Stimulated activated CD4-positive, alpha-beta T cell treated with anti-CD3 and anti-CD28 coated beads, Interleukin-4, amount 100 ng/mL, for 4 hours (primary cell): ENCODE measurements at places on chromosomes 5 and 9.

DNA sequence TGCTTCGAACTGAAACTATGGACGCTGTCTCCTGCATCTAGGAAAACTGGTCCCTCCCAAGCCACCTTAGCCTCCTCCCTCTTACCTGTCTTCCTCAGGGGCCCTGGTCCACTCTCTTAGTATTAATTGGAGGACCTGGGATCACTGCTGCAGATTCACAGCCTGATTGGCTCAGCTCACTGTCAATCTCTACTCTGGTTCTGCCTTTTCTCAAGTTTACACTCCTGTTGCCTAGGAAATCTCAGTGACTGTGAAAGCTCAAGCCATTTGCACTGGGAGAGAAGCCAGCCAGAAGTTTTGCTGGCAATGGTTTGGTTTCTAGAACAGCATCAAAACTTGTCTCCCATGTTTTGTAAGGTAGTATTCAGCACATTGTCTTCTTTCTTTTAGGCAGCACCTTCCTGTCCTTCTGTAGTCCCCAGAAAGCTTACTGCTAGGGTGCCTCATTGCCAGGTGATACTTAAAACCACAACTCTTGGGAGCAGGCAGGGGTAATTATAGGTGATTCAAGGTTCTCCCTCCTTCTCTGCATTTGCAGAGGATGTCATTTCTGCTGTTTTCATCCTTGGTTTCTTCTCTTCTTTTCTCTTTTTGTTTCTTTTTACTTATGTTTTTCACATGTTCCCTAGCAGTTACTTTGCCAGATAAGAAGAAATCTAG lies at the start of gene CAPSL:
TSS of gene CAPSL (minus strand) at position 55 of the 660 bp plus-strand sequence. CDS start 17,502 bp downstream, outside the sequence.
- no peak for DNase-seq

DNA sequence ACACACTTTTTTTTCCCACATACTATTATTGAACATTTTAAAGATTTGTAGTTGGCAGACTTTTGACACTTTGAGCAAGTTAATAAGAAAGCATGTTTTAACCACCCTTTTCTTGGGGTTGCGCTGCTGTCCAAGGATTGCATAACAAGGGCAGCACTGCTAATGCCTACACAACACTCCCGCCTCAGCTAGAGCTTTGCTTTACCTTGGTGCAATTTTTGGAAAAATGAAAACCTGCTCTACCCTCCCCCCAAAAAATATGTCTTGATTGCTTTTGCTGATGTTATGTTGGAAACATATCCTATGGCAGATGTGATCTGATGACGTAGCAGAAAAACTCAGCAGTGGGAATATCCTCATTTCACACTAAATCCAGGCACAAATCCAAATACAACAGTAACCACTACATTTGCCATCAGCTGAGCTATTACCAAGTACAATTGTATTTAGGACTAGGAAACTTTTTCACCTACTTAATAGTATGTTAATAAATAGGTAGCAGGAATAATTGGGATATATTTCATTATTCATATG lies 51.5 kb downstream of the UBE2R2 start:
- no peak for DNase-seq

DNA sequence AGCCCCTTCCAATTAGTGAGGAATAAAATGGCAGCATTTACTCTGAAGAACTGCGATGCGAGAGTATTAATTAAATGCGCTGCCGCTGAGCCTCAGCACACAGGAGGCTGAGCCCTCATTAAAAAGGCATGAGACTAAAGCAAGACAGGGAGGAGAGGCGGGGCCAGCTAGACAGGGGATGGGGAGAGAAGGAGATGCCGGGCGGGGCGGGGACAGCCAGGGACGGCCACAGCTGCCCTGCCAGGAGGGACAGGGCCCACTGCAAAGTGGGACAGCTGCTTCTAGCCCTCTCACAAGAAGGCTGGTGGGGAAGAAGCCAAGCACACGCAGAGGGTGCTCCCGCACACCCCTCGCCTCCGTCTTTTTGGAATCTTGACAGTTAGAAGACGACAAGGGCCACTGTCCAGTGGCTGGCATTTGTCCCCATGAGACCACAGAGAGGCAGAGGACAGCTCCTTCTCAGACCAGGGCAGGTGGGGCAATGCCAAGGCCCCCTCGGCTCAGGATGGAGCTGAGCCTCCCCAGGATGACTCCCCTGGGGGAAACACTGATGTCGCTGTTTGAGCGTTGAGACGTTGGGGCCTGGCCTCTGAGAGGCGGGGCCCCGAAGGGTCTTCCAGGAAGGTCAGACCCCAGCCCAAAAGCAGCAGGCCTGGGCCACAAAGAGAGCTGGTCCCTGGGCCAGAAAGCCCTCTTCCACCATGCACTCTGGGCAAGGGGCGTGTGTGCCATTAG lies 26.9 kb downstream of the ADAMTS2 start:
- DNase-seq: no peak

GRCh38 chr9:37997636-37998374 lies 71.2 kb downstream of the SHB start:
- DNase-seq: no peak

- no peak for DNase-seq
Measured at GRCh38 chr5:45697201-45697600, 1.0 kb upstream of the HCN1 start.

GRCh38 chr5:158951436-158952247 lies 148.1 kb downstream of the EBF1 start:
- DNase-seq: no peak

DNA sequence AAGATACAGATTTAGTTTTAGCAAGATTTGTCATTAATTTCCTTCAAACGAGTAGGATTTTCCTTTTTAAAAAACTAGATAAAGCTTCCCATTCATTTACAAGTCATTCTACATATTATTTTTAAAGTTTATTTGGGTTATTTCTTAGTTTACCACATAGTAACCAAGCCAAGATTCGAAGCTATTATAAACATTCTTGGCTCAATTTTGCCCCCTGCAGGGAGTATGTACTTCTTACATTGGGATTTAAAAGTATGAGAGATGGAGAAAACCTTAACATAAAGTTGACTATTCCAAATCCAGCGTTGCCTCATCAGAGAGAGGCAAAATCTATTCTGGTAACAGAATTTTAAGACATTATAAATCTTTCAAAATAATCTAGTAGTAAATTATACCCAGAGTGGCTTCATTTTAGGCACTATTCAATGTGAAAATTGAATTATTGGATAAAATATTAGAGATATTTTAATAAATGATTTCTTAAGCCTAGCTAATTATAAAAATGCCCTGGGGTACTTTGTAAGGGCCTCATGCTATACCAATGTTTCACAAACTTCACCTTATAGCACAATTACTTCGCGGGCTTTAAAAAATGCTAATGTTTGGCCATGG lies 39.1 kb downstream of the FBN2 start:
- no peak for DNase-seq
